ENCODE measurements at places on chromosomes 3 and 15. TPM values are rescaled to one million over a fixed set of nuclear protein-coding genes. Genes with fewer than 3 reads are reported as not detected.

GOLGA6L22 gene
- not detected for total RNA-seq

SENP2 gene
- 51.6 TPM for total RNA-seq

ADCY5 gene
- total RNA-seq = 20.3 TPM

TPRG1 gene
- 20.2 TPM for total RNA-seq

OR5K4 gene
- not detected for total RNA-seq

NFKBIZ gene
- total RNA-seq = 45.5 TPM

OIP5 gene
- 1.4 TPM for total RNA-seq

SEMA6D gene
- 27.2 TPM for total RNA-seq

CCR9 gene
- total RNA-seq = 0.24 TPM

ZDHHC3 gene
- total RNA-seq = 40.1 TPM

FOXB1 gene
- total RNA-seq = not detected

TMEM207 gene
- total RNA-seq = not detected

HDC gene
- total RNA-seq = not detected

BCHE gene
- total RNA-seq = 14.5 TPM

KBTBD12 gene
- total RNA-seq = 0.54 TPM

SPATA16 gene
- not detected for total RNA-seq

CASR gene
- total RNA-seq = 0.08 TPM

SLC38A3 gene
- total RNA-seq = 3.0 TPM

APBA2 gene
- total RNA-seq = 2.6 TPM

GHRL gene
- total RNA-seq = 0.24 TPM

GXYLT2 gene
- total RNA-seq = 47.0 TPM

PPM1L gene
- 3.9 TPM for total RNA-seq

DZIP1L gene
- 24.8 TPM for total RNA-seq

PRSS50 gene
- 0.28 TPM for total RNA-seq

PPP1R14D gene
- 0.95 TPM for total RNA-seq

SAXO2 gene
- 38.4 TPM for total RNA-seq

CPEB1 gene
- 11.5 TPM for total RNA-seq

RETNLB gene
- not detected for total RNA-seq

COL7A1 gene
- 8.3 TPM for total RNA-seq

NOX5 gene
- total RNA-seq = 0.38 TPM

CCDC80 gene
- 37.2 TPM for total RNA-seq

C3orf80 gene
- 0.43 TPM for total RNA-seq

NEO1 gene
- 51.0 TPM for total RNA-seq

SERINC4 gene
- total RNA-seq = 0.18 TPM

PLCH1 gene
- 0.30 TPM for total RNA-seq

HIGD2B gene
- not detected for total RNA-seq

FOXL2 gene
- 176 TPM for total RNA-seq

PRC1 gene
- 9.2 TPM for total RNA-seq

ETV5 gene
- total RNA-seq = 4.7 TPM

IQCH gene
- total RNA-seq = 1.7 TPM

GOLGA6D gene
- total RNA-seq = not detected

ALS2CL gene
- total RNA-seq = 7.7 TPM

TMEM108 gene
- total RNA-seq = 0.46 TPM

SATB1 gene
- 26.9 TPM for total RNA-seq

EIF4G1 gene
- total RNA-seq = 138 TPM

PLA1A gene
- 9.9 TPM for total RNA-seq

SEMA3G gene
- total RNA-seq = 12.3 TPM

GOLGA6L7 gene
- total RNA-seq = not detected

GOLGA6B gene
- not detected for total RNA-seq

SEMA3F gene
- total RNA-seq = 7.2 TPM

SKIC8 gene
- total RNA-seq = 38.1 TPM

IL17RD gene
- 35.8 TPM for total RNA-seq

A4GNT gene
- total RNA-seq = not detected

FGF7 gene
- total RNA-seq = 38.9 TPM
